Germinal center (tissue), 1 donor: ENCODE measurements at places on chromosomes 2 and 18.

GRCh38 chr2:100730290-100730868, 89.6 kb upstream of the NPAS2 start:
- DNase-seq = no peak

DNA sequence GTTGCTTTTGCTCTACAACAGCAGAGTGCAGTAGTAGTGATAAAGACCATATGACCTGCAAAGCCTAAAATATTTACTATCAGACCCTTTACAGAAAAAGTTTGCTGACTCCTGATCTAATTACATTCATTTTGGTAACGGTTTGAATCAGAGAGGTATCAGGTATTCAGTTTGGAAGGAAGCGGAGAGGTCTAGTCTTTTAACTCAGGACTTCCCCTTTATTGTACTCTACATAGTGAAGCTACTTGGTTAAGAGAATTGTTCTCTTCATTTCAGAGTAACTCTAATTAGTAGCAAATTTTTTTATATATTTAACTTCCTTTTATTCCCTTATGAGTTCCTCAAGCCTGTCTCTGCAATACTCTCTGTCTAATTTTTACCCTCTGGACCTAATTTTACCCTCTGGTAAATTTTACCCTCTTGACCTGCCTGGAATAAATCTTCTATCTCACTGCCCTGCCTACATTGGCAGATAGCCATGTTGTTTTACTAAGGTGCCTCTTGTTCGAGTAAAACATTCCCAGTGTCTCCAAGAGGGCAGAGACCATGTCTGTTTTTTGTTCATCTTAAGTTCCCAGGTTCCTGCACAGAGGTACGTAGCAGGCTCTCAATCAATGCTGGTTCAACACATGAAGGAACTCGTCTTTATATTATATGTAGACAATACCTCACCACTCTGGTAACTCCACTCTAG, 170.6 kb downstream of the DNAH6 start:
- no peak for DNase-seq

- DNase-seq = no peak
These were observed 13.6 kb downstream of the NMS start for GRCh38 chr2:100483895-100484294.

GRCh38 chr2:13193900-13194299, 477.2 kb downstream of the TRIB2 start:
- peak; percentile 19 for DNase-seq

- no peak for DNase-seq
These were observed 186.1 kb upstream of the STON1 start for GRCh38 chr2:48343571-48344440.

DNA sequence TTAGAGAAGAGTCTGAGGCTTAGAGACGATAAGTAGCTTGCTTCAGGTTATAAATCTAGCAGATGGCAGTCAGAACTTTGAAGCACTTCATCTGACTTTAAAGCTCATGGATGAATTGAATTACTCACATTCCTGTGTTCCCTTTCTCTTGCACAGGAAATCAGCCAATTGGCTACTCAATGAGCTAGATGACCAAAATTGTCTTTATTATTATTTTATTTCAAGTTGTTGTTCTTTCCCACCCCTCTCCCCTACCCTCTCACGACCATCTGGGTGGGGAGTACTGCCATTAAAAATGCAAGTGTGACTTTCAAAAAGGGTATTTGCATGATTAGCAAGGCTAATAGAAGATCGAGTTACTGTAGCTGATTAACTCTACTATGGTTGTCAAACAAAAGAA, 491.1 kb downstream of the NR4A2 start:
- DNase-seq = no peak
